ENCODE measurements at places on chromosomes 1 and 21.

GRCh38 chr1:43225168-43225567 lies 44.6 kb upstream of the TMEM125 start:
- DNase-seq, result no peak

DNA sequence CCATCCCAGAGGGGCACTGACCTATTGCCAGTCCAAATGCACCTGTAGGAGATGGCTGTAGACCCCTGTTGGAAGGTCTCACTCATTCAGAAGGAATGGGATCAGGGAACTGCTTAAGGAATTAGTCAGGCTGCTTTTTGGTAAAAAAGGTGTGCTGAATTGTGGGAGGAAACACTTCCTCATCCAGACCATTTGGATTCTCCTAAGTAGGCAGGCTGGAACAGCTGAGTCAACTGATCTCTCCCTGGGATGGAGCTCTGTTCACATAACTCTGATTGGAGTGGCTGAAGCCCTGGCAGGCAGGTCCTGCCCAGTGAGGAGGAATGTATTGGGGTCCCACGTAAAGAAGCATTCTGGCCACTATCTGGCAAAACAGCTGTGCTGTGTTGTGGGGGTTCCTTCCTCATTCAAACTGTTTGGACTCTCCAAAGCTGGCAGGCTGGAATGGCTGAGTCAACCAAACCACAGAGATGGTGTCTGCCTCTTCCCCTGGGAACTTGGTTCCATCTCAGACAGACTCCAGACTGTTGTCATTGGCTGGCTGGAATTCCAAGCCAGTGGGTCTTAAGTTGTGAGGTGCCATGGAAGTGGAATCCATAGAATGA lies 70.7 kb upstream of the PDC start:
- no peak for DNase-seq

DNA sequence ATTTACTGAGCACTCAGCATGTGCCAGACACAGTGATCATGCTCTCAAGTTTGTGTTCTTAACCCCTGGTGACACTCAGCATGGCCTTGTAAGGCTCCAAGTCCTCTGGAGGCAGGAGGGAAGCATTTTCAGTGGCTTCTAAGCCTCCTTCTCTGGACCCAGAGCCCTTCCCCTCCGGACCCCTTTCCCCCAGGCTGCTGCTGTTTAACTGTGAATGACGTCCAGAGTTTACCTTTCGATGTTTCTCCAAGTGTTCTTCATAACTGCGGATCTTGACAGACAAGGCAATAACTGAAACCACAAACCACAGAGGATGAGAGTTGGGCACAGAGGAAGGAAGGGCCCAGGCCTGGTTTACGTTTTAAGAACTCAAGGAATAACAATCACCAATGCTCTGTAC lies 6.5 kb downstream of the MRPS15 start:
- no peak for DNase-seq

DNA sequence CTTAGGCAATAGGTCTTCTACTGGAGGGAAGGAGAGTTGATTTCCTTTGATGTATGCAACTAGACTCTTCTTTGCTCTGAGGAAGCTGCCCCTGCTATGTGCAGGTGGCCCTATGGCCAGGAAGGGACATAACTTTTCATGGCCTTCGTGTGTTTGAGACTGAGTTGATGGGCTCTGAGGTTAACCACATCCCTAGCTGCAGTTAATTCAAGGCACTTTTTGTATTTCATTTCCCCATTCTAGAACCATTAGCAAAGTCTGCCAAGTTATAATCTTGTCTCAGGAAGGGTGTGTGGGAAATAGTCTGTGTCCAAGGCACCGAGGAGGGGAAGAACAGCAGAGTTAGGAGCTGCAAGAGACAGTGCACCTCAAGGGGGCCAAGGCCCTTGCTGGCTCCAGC lies 2.5 kb downstream of the FCRL4 start:
- DNase-seq, result no peak

- DNase-seq, result no peak
These were observed 8.4 kb upstream of the MRPS6 start for GRCh38 chr21:34065027-34065426.

DNA sequence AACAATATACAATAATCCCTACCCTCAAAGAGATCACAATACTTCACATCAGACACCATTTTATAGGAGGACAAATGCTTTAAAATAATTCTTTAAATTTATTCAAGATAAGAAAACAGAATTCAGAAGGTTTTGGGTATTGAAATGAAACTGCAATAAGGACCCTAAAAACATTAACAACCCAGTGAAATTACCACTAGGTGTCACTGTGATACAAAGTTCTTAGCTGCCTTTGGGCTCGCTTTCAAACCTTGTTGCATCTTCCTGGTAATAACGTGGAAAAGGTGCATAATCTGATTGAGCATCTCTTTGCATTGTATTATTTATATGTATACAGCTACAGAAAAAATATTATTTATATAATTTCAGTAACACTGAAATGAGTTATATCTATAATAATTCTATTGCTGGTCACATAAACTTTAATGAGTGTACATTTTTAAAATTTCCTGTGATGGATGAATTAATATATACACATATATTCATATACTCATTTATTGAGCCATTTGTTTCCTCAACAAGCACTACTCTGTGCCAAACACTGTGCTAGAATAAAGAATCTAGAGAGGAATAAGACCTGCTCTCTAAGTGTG lies 185.2 kb downstream of the FAF1 start:
- DNase-seq, result no peak

GRCh38 chr1:192443616-192444015 lies 126.8 kb downstream of the RGS21 start:
- no peak for DNase-seq

DNA sequence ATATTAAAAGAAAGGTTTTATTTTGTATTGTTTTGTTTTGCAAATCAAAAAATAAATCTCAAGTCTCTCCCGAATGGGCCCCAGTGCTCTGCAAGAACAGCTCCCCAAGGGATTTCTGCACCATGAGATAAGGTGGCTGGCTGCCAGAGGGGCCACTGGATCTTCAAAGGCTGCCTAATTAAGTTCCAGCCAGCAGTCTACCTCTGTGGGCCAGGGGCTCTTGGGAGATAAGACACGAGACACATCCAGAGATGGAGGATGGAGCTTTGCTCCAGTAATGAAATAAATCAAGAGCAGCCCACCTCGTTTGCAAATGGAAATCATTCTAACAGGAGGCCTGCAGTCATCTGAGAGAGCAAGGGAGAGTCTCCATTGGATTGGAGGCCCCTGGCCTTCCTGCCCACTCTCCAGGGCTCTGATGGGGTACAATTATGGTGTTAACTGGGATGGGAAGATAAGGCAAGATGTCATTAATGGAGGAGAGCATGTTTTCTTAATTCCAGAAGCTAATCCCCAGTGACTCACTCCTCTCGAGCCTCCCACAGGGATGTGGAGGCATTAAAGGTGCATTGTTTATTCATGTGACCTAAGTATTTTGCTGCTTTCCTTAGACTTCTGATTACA lies 155.2 kb upstream of the KAZN start:
- DNase-seq, result no peak

DNA sequence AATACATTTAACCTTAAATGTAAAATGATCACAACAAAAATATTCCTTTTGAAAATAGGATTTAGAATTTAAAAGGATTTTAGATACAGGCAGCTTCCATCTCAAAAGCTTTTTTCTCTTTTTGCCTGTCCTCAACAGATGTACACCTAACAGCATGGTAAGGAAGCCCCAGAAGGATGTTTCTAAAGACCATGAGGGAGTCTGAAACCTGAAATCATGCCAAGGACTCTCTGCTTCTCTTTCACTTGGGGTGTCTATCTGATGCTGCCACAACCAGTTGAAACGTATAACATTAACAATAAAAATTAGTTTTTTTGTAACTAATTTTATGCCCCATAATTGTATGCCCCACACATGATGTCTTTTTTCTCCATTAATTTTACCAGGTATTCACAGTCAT lies 5.4 kb upstream of the ZNF281 start:
- DNase-seq, result no peak

- DNase-seq, result no peak
These were observed 2.5 kb downstream of the FAM177B start for GRCh38 chr1:222739465-222739864.

- DNase-seq, result no peak
These were observed 107.7 kb upstream of the USP24 start for GRCh38 chr1:55322842-55323241.

DNA sequence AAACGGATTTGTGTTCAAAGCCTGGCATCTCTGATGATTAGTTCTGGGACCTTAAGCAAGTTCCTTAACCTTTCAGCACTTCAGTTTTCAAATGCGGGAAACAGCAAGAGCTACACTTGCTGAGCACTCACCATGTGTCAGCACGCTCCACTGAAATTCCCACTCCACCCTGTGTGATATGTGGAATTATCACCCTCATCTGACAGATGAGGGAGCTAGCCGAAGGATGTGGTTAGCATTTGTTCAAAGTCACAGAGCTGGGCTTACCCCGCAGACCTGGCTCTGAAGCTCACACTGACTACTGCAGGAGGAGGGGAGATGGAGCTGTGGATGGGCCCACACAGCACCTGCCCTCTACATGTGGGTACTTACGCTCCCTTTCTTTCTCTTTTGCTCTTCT lies 29.1 kb downstream of the IL12RB2 start:
- peak; percentile 15 for DNase-seq

DNA sequence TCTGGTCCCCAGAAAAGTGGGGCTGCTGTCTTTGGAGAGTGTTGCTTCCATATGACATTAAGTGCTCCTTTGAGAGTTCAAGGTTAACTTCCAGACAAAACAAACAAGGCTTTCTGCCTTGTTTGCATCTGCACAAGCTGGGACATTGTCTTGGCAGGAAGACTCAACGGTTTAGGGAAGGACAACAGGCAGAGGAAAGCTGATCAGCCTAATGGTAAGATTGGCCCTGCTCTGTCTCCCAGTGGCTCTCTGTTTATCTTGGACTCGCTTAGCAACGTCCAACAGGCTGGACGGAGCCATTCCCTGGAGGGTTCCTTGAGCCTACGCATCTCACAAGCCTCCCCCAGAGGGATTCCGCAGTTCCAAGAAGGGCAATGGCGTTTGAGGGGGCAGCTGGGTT lies 62.2 kb upstream of the SLC44A3 start:
- DNase-seq, result no peak
